Right cardiac atrium (tissue), 5 donors: ENCODE measurements at places on chromosomes 6 and 20. TPM values are rescaled to one million over a fixed set of nuclear protein-coding genes. Genes with fewer than 3 reads are reported as not detected.
A peak's percentile ranks its signal among the peaks of the same experiment; 100 is the strongest.

DNA sequence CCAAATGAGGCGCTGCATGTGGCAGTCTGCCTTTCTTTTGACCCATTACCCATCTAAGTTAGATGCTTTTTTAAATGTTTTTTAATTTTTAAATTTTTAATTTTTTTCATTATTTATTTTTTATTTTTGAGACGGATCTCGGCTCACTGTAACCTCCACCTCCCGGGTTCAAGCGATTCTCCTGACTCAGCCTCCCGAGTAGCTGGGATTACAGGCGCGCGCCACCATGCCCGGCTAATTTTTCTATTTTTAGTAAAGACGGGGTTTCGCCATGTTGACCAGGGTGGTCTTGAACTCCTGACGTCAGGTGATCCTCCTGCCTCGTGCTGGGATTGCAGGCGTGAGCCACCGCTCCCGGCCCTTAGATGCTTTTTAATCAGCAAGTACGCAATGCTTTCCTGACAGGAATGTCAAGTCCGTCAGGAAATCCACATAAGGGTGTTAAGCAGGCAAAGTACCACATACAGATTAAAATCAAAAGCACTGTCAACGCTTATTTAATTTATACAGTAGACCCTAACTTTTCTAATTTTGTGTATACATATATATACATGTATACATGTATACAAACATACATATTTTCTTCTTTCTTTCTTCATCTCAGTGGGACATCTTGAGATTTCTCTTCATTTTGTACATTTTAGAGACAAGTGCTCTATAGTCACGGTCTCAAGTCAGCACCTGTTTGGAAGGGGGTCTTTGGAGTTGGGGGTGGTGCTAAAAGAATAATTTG, 995 bp upstream of the GSTA4 start:
- DNase-seq: peak; percentile 49

- no peak for DNase-seq
These were observed 505.3 kb upstream of the JAG1 start for GRCh38 chr20:11178946-11179654.

DNA sequence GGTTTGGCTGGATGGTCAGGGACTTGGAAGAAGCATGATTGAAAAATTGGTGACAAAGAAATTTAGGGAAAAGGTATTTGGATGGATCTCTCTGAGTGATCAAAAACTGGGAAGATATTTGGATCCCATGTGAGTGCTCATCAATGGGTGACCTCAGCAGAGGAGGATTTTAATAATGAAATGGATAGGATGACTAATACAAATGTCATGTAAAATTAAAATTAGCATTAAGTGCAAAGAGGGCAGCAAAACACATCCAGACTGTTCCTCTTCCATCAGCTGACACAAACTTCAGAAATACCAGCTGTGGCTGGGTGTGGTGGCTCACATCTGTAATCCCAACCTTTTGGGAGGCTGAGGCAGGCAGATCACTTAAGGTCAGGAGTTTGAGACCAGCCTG, 151.7 kb downstream of the THBS2 start:
- DNase-seq: no peak

DNA sequence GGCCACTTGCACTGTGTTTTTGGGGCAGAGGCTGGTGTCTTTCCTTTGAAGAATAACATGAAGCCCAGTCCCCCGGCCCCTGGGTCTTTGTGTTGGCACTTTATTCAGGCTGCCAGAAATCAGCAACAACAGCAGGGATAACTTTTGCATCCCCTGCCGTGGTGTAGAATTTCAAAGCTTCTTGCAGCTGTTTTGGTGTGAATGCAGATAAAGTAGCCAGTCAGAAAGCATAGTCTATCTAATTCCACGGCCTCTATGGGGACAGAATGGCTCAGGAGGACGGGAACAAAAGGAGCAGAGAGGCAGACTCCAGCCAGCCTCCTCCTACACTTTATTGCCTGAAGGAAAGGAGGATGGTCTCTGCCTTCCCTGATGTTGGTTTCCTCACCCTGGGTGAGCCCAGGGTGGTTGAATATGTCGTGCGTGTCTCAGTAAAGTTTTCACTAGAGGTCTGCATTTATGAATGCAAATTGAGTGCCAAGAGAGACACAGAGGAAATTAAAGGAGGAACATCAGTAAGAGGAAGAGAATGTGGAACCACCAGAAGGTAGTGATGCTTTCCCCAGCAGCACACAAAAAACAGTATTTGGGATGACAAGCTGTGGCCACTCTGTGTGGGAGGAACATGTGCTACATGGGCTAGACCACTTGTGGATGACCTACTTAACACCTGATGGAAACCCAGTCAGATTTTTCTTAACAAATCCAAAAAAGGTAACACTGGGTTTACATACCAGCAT, 125.9 kb upstream of the TRAF3IP2 start:
- DNase-seq: no peak

- DNase-seq: no peak
These were observed 362.4 kb downstream of the UTRN start for GRCh38 chr6:144647406-144647964.

DNA sequence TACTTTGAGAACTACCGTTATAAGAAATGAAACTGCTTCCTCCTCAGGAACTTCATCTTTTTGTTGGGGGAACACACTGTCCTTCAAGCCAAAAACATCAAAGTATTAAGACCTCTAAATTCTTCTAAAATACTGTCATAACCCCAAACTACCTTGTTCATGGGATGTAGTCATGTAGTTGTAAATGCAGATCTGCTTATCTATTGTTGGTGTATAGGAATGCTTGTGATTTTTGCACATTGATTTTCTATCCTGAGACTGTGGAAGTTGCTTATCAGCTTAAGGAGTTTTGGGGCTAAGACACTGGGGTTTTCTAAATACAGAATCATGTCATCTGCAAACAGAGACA, 282.9 kb upstream of the RUNX2 start:
- no peak for DNase-seq

GRCh38 chr20:2946988-2947961, 74.0 kb downstream of the PTPRA start:
- DNase-seq: no peak

- DNase-seq: peak; percentile 66
These were observed 86.5 kb upstream of the MYL9 start for GRCh38 chr20:36454698-36455427.

DNA sequence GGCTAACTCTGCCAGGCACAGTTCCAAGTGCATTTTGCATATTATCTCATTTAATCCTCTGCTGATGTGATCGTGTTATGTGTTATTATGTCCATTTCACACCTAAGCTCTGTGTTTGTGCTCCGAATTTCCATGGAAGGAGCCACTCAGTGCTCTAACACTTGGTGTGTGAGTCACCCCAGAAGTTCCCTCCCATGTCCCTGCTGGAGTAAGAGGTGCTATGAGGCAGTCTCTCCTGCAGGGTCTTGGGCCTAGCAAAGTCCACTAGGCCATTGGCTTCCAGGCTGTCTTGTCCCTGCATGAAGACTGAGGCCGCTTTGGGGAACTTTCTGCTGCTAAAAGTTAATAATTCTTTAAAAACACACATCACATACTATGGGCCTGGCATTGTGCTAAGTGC, 405.9 kb upstream of the SULF2 start:
- DNase-seq: no peak

- no peak for DNase-seq
These were observed 1173.9 kb upstream of the CITED2 start for GRCh38 chr6:140548366-140548765.

- no peak for DNase-seq
These were observed 16.5 kb downstream of the SMLR1 start for GRCh38 chr6:130843575-130844320.

DNA sequence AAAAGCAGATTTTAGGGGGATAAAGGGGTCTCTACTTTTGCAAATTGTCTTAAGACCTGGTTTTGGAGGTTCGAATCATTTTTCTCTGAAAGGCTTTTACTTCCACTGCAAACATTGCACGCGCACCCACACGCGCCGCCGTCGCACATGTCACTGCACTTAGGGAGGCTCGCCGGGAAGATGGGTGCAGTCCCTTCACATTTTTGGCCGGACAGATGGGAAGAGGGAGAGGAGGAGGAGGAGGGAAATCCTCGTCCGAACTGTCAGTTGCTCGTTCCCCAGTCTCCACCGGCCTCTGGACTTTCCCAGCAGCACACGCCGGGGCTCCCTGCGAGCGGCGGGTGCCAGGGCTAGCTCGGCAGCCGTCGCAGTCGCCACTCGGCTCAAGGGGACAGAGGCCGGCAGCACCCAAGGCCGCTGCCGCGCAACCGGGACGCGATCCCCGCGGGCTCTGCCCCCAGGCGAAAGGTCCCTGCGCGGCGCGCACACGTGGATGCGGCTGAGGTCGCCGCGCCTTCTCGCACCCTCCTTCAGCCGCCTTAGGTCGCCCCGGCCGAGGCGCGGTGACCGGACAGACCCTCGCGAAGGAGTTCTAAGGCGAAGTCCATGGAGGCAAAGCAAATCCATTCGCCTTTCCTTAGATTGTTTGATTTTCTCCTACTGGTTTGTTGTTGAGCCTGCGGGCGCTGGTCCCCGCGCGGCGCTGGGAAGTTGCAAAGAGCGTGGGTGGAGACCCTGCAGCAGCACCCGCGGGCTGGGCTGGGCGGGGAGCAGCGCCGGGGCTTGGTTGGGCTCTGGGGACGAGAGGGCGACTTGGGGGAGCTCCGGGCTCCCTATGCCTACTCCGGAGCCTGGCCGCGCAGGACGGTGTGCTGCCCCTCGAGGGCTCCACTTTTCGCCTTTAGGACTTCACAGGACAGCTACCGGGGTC, 1.2 kb downstream of the MYB start:
- DNase-seq: no peak

DNA sequence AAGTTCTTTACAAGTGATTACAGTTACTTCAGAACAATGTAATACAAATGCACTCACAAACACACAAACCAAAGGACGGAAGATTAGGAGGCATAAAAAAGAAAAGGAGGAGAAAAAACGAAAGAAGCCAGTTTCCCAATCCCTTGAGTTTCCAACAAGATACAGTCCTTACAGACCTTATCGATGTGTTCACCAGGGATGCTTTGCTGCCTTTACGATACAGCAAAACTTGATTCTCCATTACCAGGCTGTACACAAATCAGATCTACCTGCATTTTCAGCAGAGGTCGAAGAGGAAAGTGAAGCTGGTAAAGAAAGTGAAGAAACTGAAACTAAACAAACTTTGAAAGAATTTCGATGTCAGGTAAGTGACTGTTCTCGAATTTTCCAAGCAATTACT, 62.6 kb upstream of the SMIM8 start:
- no peak for DNase-seq

GRCh38 chr6:82877213-82878195, 188.1 kb downstream of the UBE3D start:
- no peak for DNase-seq

DNA sequence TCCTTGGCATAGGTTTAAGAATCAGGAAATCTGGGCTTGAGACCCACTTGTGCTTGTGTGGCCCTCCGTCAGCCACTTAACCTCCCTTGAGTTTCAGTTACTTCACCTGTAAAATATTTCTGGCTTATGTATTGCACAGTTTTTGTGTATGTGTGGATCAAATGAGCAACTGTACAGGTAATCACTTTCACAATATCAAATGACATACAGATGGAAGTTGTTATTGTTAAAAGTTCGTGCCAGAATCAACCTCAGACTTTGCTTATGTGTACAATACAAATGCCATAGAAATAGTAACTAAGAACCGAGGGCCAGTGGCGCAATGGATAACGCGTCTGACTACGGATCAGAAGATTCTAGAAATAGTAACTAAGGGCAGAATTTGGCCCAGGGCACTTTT, 65.6 kb upstream of the KIF13A start:
- no peak for DNase-seq

DNA sequence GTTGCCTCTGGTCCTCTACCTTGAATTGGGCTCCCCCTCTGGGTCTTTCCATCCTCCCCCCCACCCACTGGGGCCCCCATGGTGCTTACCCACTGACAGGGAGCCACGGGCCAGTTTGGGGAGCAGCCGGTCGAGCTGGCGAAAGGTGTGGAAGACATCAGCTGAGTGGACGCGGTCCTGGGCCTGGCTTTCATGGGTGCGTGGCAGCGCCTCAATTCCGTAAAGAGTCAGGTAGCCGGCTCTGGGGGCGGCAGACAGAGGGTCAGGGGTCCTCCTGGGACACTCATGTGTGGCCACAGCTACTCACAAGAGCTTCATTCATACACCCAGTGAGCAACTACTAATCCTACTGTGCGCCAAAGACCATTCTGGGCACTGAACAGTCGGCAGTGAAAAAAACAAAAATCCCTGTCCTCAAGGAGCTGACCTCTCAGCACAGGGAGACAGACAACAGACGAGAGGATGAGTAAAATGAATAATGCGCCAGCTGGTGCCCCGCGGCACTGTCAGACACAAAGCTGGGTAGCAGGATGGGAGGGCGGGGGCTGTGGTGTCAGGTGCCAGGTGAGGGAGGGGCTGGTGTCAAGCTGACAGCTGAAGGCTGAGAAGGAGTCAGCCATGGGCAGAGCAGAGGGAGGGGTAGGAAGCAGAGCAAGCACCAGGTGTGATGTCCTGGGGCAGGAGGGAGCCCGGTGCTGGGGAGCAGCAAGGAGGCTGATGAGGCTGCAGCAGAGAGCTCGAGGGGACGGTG, 28.3 kb downstream of the PTGIS start:
- no peak for DNase-seq

DNA sequence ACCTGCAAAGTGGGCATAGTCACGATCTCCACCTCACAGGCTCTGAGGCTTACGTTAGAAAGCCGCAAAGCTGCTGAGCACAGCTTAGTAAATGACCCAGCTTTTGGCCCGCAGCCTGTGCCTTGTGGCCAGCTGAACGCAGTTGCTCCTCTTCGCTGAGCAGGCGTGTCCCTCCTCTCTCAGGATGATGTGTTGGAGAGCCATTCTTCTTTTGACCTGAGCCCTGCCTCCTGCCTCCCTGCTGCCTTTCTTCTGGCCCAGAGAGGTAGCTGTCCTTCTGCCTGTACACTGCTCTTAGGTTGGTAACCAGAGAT, 47.6 kb upstream of the MYL9 start:
- peak; percentile 89 for DNase-seq

DNA sequence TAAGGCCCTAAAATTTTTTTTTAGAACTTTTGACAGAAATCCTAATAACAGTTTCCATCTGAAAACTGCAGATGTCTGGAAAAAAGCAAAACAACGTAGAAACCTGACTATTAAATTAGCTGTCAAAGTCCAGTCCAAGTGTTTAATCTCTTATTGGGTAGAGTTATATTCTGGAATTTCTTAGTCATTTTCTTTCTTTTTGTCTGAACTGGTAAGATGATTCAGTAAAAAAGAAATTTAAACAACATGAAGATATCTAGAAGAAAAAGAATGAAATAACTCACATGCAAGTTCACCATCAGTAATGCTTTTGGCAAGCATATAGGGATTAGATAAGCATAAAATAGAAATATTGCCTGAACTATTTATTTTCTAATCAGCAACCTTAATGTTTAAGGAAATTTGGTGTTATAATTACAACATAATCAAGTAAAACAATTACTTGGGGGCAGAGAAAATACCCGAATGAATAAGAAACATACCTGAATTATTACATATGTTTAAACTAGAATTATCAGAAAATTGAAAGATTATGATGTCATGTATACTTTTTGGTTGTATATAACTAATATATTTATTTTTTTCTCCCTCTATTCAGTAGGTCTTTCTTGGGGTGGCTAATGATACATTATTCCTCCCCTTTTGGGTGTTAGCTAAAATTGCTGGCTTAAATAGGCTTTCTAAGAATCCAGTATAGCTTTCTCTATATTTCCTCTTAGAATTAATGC, 51.1 kb downstream of the FAM83B start:
- DNase-seq: no peak

GRCh38 chr6:126620719-126621118, 280.8 kb downstream of the CENPW start:
- no peak for DNase-seq

Gene MAP7
- total RNA-seq: 2.5 TPM

Gene PAK1IP1
- 8.1 TPM for total RNA-seq

Gene EYA2
- 3.7 TPM for total RNA-seq

Gene TNXB
- total RNA-seq: 120 TPM

Gene FRK
- 2.6 TPM for total RNA-seq

Gene TMEM200A
- 0.18 TPM for total RNA-seq

Gene DPPA5
- total RNA-seq: not detected

Gene RAD21L1
- total RNA-seq: not detected

Gene ADGRF5
- 61.9 TPM for total RNA-seq

Gene LHFPL5
- total RNA-seq: not detected
